ENCODE measurements at places on chromosomes 1 and 21.

GRCh38 chr1:113125517-113125916 is 52.5 kb downstream of the LRIG2 start:
- DNase-seq = no peak

- no peak for DNase-seq
Observed at GRCh38 chr1:22529901-22530621, 33.2 kb upstream of the EPHA8 start.

DNA sequence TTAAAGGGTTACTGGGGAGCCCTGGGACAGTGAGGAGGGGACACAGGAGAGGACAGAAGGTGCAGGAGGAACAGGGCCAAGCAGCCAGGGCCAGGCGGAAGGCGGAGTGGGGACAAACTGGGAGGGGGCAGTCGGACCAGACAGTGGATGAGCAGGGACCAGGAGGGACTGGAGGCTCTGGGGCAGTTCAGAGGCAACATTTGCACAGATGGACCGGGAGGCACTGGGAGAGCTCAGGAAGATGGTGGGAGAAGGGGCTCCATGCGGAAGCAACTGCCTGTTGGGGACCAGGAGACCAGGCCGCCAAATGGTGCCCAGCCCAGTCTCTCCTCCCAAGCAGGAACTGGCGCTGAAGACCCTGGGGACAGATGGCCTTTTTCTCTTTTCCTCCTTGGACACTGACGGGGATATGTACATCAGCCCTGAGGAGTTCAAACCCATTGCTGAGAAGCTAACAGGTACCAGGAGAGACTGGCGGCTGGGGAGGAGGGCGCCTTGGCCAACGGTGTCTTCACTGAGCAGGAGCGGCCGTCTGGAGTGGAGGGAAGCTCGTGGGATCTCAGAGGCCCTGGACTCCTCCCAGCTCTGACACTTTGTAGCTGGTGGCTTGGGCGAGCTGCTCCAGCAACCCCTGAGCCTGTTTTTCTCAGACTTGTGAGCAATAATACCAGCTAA is 847 bp downstream of the SELENON start:
- no peak for DNase-seq

- no peak for DNase-seq
Observed at GRCh38 chr1:5818755-5819154, 173.5 kb downstream of the NPHP4 start.

DNA sequence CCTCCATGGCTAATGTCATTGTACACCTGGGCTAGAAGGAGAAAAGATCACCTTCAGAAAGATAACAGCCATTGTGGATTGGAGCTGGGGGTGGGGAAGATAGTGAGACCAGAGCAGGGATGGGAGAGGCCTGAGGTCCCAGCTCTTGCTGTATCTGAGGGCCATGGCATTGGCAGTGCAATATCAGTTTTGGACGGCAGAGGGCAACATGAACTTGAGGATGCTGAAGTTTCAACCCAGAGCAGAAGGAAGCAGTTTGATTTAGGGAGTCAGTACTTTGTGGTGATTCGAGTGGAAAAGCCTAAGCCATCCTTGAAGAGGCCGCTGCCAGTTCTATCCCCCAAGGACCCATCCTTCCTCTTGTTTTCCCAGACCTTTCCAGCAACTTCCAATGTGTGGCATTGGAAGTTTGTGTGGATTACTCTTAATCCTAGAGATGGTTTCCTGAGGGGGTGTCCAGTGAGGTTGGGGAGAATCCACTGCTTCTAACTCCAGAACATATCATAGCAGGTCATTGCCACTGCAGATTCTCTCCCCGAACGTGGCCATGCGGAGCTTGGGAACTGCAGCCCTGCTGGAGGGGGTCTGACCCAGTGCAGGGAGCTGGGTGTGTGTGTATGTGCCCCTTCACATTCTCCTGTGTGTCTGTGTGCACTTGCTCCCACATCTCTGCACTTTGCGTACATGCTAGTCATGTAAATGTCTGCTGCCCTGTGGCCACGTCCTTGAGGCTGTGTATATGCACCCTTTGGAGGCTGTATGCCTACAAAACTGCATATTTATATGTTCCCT is 24.1 kb downstream of the SLC26A9 start:
- peak; percentile 69 for DNase-seq

GRCh38 chr1:15684042-15684461 is at the start of gene PLEKHM2:
Gene PLEKHM2, plus strand, starts transcription at chr1:15684320. Its CDS starts 239 bp downstream, at chr1:15684559.
- DNase-seq = no peak

DNA sequence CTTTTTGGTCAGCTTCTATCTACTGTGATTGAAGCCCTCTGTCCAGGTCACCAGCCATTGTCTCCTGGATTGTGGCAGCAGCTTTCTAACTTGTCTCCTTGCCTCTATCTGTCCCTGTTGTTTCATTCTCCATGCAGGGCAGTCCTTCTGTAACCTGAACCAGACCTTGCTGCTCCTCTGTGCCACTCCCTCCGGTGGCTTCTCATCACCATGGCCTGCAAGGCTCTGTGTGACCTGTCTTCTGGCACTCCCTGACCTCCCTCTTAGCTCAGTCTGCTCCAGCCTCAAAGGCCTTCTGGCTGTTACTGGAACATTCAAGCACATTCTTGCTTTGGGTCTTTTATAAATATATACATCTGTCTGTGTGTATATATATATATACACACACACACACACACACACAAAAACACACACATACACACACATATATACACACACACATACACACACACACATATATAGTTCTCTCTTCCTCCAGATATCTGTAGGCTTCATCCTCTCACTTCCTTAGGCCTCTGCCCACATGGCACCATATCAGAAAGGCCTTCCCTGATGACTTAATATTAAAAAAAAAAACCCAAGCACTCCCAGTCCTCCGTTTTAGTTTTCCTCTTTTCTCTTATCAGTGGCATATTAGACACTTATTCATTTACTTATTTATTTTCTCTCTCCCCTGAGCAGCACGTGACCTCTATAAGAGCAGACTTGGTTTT is 21.2 kb upstream of the JUN start:
- DNase-seq = no peak

GRCh38 chr1:172083191-172083590 is 241.9 kb downstream of the DNM3 start:
- no peak for DNase-seq

- no peak for DNase-seq
Observed at GRCh38 chr1:209732725-209733124, 23.1 kb upstream of the TRAF3IP3 start.

DNA sequence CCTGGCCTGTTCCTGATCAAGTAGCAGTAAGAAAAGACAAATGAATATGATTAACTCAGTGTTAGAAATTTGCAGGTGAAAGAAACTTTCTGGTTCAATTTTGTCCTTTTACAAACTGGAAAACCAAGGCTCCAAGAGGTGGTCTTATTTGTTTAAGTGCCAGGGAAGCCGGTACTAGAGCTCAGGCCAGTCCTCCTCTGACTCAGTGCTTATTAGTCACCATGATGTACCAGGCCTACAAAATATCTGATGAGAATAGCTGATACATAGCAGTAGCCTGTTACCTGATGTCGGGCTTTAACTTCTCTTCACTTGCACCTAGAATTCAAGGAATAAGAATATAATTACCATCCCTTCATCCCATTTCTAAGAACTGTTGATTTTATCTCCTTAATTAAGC is 394.8 kb downstream of the LMX1A start:
- DNase-seq = no peak

- peak; percentile 37 for DNase-seq
Observed at GRCh38 chr1:205963352-205964155, 20.3 kb upstream of the SLC26A9 start.

- DNase-seq = no peak
Observed at GRCh38 chr1:81377406-81377805, 423.3 kb upstream of the ADGRL2 start.

DNA sequence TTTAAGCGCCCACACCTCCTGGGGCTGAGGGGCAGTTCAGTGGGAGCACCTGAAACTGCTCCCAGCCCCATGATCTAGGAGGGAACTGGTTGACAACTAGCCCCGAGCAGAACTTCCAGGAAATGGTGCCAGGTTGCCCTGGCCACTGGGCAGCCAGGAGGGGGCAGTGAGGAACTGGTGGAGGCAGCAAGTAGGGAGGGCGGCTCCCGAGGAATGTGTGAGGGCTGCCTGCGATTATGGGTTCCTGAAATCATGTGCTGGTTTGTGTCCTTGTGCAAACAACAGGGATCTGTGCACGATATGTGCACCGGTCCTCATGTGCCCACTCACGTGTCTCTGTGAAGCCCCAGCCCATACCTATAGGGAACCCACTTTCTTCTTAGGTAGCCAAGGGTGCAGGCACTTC is 9.9 kb downstream of the GPR3 start:
- no peak for DNase-seq

DNA sequence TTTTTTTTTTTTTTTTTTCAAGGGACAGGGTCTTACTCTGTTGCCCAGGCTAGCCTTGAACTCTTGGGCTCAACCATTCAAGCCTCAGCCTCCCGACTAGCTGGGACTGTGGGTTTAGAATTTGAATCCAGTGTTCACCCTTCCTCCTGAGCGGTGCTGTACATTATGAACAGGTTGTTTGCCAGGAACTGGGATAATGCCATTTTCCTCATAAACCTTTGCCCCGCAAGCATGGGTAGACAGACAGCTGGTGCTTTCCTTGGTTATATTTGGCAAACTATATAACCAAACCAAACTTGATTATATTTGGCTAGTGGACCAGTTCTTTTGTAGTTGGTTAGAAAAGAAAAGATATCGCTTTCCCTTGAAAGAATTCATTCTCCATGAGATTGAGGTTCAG is 54.9 kb downstream of the GALNT2 start:
- DNase-seq = no peak

- DNase-seq = no peak
Observed at GRCh38 chr1:22039594-22040285, 12.8 kb upstream of the CDC42 start.

GRCh38 chr1:27981145-27981544 is 21.4 kb downstream of the XKR8 start:
- DNase-seq = no peak

GRCh38 chr1:166924823-166925541 is 48.9 kb upstream of the TADA1 start:
- no peak for DNase-seq

- DNase-seq = no peak
Observed at GRCh38 chr1:94103608-94104007, 17.3 kb downstream of the ABCA4 start.

DNA sequence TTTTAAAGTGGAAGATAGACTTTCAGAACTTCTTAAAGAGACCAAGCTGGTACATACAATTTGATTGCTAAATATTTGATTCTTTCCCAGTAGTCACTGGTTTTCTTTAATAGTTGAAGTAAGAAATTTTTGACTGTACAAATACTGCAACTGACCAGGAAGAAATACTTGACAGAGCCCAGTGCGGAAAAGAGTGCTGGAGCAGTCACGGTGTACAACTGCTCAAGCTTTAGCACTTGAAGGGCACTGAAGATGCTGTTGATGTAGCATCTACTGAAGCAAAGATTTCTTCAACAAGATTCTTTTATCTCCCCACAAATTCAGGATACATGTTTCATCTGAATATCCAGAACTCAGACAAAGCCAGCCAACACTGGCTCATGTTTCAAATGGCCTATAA is 41.5 kb downstream of the SLC35F3 start:
- DNase-seq = no peak

Measured in fibroblast of skin of left quadriceps (primary cell).